ENCODE measurements at places on chromosomes 6 and 20.

- no peak for DNase-seq
These were observed 110.9 kb downstream of the SH3BGRL2 start for GRCh38 chr6:79742030-79742429.

- no peak for DNase-seq
These were observed 109.6 kb upstream of the CARMIL1 start for GRCh38 chr6:25169553-25169952.

GRCh38 chr6:93568169-93568568 is 148.8 kb upstream of the EPHA7 start:
- no peak for DNase-seq

DNA sequence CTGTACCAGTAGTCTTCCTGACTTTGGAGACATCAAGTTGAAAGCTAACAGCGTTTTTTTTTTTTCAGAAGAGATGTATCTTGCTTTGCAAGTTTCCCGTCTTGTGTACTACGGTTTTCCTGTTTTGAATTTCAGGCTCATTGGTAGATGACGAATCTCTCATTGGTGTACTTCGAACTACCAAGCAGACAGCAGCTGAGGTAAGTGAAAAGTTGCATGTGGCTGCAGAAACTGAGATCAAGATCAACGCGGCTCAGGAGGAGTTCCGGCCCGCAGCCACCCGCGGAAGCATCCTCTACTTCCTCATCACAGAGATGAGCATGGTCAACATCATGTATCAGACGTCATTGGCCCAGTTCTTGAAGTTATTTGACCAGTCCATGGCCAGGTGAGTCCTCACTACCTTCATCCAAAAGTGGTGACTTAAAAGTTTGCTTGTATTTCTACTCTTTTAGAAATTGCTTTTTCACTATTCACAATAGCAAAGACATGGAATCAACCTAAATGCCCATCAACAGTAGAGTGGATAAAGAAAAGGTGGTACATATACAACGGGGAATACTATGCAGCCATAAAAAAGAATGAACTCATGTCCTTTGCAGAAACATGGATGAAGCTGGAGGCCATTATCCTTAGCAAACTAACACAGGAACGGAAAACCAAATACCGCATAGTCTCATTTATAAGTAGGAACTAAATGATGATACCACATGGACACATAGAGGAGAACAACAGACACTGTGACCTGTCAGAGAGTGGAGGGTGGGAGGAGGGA is 110.6 kb upstream of the GLP1R start:
- peak; percentile 12 for DNase-seq

DNA sequence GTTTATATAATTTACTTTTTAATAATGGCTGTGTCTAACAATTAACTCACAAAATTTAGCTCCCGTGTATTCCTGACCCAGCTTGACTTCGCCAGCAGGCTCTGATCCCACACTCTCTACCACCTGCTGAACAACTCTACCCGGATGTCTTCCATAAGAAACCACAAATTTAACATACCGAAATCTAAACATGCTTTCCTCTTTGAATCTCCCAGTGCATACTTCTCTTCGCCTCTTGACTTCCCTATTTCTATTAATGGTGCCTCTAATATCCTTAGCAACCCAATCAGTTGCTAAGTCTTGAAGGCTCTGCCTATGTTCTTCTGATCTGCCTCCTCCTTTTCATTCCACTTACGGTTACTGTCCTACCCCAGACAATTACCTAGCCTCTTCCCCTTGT is 4.6 kb upstream of the MYB start:
- no peak for DNase-seq

GRCh38 chr6:127522714-127523113 is 3.6 kb upstream of the MTCL3 start:
- no peak for DNase-seq

- no peak for DNase-seq
These were observed 230.1 kb upstream of the SUPT3H start for GRCh38 chr6:45607798-45608197.

- no peak for DNase-seq
These were observed 22.1 kb downstream of the SLC35A1 start for GRCh38 chr6:87494761-87495422.

DNA sequence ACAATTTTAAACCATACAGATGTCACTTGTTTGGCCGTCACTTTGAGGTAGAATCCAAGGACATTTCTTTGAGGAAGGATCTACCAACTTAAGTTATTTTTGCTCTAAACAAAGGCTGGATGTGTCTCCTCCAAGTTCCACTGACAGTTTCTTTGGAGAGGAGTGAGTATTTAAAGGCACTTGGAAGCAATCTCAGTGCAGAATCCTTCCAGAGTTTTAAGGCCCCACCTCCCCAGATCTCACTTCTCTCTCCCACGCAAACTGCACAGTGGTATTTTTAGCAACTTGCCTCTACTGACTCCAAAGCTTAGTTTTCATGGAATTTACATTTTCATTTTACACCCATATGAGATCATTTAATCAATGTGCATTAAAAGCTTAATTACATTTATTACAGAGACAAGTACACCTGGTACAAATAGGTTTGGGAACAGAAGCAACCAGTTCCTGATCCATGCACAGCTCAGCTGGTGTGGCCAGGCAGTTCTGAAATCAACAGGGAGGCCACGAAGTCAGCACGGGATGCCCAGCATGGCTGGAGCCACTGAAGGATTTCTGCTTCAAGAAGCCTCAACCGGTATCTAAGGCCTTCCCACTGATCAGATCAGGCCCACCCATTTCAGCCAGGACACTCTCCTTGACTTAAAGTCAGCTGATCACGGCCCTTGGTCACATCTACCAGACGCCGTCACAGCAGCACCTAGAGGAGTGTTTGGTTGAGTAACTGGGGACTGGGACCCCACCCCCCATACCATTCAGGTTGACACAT is 109.8 kb downstream of the SYCP2 start:
- no peak for DNase-seq

- DNase-seq, result no peak
These were observed 19.8 kb upstream of the MYLIP start for GRCh38 chr6:16108921-16109658.

DNA sequence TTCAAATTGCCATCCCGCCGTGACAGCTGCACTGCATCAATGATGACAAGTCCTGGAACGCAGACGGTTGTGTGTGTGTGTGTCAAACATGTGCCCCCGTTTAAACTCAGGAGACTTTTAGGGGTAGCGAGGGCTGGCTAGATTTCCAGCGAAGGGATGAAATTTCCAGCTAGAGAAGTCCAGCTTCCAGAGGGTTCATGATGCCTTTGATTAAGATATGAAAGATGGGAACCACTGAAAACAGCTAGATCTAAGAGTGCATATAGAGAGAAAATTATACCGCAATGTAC is 644 bp downstream of the KIZ start:
- no peak for DNase-seq

DNA sequence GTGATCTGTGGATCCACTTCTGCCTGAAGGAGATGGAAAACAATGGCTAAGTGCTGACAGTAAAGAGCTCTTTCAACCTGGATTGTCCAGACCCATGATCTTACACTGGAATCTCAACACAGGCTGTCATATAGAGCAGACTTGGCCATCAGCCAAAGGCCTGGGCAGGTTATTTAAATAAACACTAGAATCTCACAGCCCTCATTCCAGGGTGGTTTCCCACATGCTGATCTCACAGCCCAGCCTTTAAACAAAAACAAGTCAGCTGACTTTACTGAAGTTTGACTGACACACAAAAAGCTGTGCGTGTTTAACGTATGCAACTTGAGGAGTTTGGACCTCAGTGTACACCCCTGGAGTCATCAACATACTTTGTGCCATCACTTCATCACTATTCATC is 28.4 kb downstream of the SYNDIG1 start:
- DNase-seq, result no peak

- no peak for DNase-seq
These were observed 145.3 kb upstream of the NRN1 start for GRCh38 chr6:6152060-6152459.

DNA sequence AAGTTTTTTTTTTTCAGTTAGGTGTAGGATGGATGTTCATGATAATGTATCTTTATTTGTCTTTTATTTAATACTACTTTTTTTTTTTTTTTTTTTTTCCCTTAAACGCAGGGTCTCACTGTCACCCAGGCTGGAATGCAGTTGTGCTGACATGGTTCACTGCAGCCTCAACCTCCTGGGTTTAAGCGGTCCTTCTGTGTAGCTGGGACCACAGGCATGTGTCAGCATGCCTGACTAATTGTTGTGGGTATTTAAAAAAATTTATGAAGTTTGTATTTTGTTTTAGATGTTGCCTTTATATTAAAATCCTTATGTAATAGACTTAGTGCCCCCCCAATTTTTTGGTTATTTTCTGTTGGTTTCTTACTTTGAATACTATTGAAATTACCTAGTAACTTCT is 42.6 kb downstream of the NCOA3 start:
- DNase-seq, result no peak

GRCh38 chr6:45305546-45305945 is 22.6 kb upstream of the RUNX2 start:
- no peak for DNase-seq

- DNase-seq, result no peak
These were observed 43.8 kb downstream of the REV3L start for GRCh38 chr6:111439171-111439570.

DNA sequence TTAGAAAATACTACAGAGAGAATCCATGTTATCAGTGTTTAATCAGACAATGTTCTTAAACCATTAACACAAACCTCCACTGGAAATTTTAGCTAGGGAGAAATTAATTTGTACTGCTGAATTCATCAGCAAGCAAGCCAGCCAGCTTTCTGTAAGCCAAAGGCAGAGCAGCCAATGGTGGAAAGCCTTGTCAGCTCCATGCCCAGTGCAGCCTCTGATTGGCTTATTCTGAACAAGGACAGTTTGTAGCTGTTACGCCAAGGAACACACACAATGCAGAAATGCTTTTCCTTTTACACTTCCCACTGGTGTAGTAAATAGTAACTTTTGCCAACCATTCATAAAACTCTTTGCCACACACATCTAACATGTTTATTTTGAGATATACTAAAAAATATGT is 265.0 kb downstream of the TENT5A start:
- no peak for DNase-seq

DNA sequence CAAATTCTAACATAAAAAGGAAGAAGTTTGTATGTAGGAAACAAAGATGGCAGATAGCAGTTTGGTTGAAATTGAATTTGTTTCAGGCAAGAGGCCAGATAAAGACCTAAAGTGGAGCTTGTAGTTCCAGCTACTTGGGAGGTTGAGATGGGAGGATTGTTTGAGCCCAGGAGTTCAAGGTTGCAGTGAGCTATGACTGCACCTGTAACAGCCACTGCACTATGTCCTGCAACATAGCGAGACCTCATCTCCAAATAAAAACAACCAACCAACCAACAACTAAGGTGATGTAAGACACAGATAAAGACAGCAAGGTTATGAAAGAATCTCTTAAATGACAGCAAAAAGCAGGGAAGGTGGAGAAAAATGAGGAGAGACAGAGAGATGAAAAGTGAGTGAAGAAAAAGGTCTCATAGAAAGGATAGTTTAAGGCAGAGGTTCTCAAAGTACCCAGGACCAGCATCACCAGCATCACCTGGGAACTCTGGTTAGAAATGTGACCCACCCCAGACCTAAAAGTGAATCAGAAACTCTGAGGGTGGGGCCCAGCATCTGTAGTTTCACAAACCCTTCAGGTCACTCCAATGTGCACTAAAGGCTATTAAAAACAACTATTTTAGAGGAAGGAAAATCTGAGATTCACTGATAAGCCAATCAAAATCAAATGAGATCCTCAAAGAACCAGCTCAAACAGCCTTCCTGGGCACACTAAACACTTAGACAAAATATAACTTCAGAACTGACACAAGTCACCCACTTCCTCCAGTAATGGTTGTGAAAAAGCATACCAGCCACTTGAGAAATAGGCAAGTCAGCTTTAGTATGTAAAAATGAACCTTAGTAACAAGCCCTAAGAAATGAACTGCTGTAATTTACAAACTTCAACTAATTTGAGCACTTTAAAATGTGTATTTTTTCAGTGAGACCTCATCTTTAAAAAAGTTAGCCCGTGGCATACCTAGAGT is 57.6 kb downstream of the FAM184A start:
- DNase-seq, result no peak

GRCh38 chr6:150184850-150185731 is 42.2 kb downstream of the PPP1R14C start:
- no peak for DNase-seq

- no peak for DNase-seq
These were observed 190.2 kb downstream of the BCAS1 start for GRCh38 chr20:53880108-53880641.

GRCh38 chr20:44123251-44123650 is 63.7 kb downstream of the JPH2 start:
- no peak for DNase-seq

DNA sequence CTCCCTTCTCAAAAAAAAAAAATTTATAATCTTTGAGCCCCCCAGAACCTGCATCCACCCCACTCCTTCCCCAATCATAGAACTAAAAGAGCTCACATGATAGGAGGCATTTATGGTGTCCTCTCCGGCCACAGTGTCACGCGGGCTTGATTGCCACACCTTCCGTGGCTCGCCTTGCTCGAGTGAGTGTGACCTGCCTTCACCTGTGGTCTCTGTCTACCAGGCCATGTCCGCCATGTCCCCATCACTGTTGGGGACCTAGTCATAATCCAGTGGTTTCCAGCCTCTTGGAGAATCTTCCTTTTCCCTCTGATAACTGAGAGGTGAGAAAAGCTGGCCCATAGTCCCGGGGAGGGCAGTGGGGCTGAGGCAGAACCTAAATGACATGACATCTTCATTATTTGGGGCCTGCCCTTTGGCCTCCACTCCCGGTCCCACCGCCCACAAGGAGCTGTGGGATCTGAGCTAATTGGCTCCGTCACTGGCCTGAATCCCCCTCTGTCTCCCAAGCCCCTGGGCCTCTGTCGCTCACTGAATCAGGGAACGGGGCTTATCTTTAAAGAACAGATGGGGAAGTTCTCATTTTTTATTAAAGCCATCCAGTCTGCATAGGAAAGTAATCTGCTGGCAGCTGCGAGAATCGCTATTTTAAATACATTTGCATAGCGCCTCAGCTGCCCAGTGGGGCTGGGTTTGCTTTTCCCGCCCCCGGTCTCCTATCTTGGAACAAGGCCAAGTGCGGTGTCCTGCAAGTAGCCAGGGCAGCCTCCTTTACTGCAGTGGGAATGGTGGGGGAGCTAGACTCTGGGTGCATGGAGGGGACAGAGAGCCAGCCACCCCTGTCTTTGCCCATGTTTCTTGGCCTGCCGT is 197.6 kb upstream of the PMEPA1 start:
- no peak for DNase-seq
